ENCODE measurements at places on chromosomes 4 and X.

- no peak for DNase-seq
Measured at GRCh38 chrX:56932106-56932505, 63.2 kb downstream of the SPIN3 start.

DNA sequence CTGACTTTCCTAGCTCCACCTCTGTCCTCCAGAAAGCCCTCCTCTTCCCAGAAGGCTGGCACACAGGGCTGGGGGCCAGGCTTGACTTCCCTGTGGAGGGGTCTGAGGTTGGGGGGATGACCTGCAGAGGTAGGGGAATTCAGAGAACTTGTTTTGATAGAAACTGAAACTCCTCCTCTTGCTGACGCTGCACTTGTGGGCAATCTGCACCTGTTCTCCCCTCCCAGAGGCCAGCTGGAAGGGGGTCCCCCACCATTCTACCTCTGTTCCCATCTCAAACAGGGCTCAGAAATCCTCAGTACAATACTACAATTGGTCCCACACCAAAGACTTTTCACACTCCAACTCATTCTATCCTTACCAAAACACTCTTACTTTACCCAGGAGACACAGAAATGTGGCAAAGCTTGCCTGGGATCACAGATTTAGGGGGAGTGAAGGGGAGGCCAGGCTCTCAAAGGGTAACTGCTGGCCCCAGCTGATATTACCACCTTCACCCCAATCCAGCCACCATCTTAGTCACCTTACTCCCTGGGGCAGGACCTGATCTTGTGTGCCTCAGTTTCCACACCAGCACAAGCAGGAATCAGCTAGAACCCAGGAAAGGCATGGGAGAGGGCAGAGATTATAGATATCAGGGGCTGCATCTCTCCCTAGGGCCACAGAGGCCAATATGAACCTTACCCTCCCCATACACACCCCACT, 18.5 kb downstream of the OTUD5 start:
- peak; percentile 61 for DNase-seq

- DNase-seq = no peak
Measured at GRCh38 chr4:72571337-72571736, 2.3 kb upstream of the ADAMTS3 start.

GRCh38 chrX:773292-774025, 142.9 kb downstream of the SHOX start:
- DNase-seq = no peak

GRCh38 chr4:102819588-102820365, 7.6 kb downstream of the UBE2D3 start:
- DNase-seq = no peak

DNA sequence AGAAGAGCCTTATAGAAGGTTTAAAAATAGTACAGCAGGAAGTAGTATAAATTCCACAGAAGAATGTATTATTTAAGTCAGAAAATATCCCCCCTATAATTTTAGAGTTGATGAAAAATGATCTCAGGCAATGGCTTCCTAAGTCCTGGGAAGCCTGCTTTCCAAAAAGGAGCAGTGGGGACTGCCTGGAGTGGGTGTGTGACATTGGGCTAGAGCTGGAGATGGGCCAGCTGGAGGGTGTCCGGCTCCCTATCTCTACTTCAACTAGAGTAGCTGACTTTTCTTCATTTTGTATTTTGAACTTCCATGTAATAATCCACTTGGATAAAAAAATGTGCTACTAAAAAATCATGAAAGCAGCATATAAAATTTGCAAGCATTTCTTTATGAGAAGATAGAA, 253.9 kb downstream of the ANK2 start:
- no peak for DNase-seq

GRCh38 chr4:47667552-47667951, 170.3 kb downstream of the CORIN start:
- DNase-seq = no peak

GRCh38 chr4:139786494-139787354, 121.1 kb downstream of the MGST2 start:
- DNase-seq = no peak

DNA sequence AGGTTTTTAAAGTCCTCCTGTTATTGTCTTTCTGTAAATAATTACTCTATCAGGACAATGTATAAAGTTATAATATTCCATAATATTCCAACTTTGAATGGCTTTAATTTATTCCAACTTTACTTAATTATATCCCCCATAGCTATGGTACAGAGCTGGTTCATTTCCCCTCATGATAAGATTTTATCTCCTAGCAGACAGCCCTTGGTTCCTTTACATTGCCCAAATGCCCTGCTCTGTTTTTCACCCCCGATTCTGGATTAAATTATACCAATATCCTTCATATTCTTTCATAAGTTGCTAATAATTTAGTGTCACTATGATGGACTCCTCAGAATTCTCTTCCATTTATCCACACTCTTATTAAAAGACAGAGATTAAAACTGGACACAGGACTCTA, 340.5 kb downstream of the MAPK10 start:
- DNase-seq = no peak

DNA sequence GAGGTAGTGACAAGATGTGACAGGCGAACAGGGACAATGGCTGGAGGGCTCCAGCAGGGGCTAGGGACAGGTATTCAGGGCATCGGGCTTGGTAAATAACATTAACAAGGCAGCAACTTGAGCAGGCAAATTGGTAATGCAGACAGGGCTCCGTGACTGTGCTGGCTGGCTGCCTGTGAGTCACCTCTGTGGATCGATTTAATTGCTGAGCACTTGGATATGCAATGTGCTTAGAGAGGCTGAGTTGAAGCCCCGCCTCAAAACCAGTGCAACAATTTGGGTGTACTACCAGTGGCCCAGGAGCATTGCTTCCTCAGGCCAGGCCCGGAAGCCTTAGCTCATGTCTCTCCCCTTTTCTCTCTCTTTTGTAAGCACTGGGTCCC, 19.5 kb downstream of the CNGA2 start:
- DNase-seq = no peak

- DNase-seq = no peak
Measured at GRCh38 chrX:149831473-149831872, 49.5 kb upstream of the MAGEA8 start.

DNA sequence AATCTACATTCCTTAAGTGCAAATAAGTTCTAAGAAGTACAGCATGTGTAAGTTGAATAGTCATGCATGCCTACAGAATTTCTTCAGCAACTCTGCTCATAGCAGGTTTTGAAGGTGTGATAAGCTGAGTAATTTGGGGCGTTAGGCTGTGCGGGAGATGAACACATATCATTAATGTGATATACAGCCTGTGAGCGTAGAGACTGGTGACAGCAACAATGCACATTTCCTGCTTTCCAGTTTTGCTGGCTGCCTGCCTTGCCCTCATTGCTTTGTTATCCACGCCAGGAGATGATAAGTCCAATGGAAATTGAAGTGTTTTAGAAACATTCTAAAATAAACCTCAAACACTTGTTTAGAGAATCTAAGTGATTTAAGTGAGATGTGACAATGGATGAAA, 1709.4 kb downstream of the ARAP2 start:
- no peak for DNase-seq

GRCh38 chr4:8200302-8200975, 1.3 kb downstream of the SH3TC1 start:
- DNase-seq = no peak

- no peak for DNase-seq
Measured at GRCh38 chrX:40843643-40844042, 108.3 kb upstream of the MED14 start.

DNA sequence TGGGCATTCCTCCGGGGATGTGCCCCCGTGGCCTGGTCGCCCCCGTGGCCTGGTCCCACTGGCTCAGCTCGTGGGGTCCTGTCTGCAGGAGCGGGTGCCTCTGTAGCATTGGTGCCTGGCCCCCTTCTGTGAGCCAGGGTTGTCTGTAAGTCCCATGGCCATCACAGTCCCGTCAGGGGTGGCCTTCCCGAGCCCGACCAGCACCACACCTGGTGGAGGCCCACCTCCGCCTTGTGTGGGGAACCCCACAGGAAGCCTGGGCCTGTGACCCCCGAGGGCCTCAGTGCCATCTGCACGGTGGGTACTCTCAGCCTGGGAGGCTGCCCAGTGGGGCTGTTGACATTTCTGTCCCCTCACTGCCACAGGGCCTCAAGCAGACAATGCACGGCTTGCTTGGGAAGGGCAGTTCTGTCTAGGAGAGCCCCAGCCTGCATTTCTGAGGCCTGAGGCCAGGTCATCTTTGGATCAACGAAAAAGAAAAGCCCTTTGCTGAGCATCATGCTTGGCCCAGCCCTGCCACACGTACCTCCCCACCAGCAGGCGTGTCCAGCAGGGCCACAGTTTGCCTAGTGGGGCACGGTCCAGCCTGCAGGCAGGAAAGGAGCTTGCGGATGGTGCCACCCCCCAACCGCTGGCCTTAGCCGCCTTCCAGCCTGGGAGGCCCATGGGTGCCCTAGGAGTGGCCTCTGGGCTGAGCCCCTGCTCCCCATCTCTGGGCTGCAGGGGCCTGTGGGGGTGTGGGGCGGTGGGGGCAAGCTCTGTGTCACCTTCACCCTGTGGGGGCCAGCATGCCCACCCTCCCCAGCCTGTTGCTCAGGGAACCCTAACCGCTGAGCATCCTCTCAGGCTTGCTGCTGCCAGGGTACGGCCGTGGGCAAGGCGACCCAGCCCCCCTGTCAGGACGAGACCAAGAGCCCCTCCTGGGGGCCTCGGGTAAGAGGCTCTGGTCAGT, 23.2 kb downstream of the NKX1-1 start:
- no peak for DNase-seq

- no peak for DNase-seq
Measured at GRCh38 chr4:85769009-85769408, 294.1 kb downstream of the ARHGAP24 start.

DNA sequence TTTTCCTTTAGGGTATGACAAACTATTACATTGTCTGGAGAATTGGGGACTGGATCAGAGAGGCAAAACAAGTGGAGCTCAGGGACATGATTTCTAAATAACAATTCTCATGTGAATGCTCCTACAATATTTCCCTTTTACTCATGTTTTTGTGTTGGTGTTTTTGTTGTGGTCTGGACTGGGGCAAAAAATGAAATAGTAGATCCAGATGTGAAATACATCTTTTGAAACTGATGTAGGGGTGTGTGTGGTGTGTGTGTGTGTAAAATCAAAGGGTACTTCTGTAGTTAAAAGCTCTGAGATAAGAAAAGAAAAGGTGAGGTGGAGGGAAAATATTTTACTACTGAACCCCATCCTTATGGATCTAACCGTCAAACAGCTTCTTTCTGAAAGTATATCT, 188.4 kb upstream of the RPL34 start:
- DNase-seq = no peak

GRCh38 chr4:12911750-12912358, 572.3 kb downstream of the RAB28 start:
- no peak for DNase-seq

- DNase-seq = no peak
Measured at GRCh38 chrX:132750331-132751062, 207.9 kb downstream of the HS6ST2 start.

DNA sequence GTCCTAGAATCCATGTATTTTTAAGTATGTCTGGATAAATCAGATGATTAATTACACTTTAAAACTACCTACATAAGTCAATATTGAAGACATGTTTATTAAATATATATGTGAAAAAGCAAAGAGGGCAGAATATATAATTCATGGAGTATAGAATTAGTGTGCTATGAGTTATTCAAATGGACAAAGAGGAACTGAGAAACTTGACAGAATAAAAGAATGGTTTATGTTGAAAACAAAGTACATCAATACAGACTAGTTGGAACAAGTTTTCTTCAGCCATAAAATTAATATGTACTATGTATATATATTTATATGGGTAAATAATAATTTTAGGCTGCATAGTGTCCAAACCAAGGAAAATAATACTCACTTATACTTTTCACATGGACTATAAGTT, 173.5 kb downstream of the NPFFR2 start:
- DNase-seq = no peak

GRCh38 chr4:151853034-151853433, 92.2 kb upstream of the GATB start:
- DNase-seq = no peak

DNA sequence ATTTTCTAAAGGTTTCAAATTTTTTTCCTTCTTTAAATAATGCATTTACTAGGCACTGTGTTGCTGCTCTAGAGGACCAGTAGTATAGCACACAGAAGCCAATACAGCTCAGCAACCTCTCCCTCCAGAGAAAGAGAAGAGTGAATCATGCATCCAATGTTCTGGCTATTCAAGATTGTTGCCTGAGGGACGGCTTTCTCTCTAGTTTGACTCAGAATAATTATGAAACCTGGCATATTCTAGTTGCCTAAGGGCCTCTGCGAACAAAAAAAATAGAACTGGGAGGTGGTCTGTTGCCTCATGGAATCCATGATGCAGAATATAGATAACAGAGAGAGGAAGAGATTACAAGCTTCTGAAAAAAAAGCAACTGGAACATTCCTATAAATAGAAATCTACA, 1233.3 kb upstream of the PABPC4L start:
- no peak for DNase-seq

DNA sequence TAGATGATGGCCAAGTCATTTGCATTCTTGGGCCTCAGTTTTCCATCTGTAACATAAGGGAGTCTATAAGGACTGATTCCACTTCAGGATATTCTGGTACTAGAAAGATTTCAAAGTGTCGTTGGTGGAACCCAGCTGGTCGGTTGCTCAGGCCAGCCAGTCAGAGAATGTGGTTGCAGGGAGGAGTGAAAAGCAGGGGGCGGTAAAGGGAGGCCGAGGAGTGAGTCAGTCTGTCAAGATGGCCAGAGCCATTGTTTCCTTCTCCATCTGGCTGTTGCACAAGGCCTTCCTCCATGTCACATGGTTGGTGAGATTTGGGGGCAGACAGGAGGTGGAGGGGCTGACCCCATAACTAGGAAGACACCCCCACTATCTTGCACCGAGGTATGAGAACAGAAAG, 38.2 kb downstream of the STARD8 start:
- no peak for DNase-seq

GRCh38 chr4:43835869-43836268, 612.7 kb downstream of the KCTD8 start:
- DNase-seq = no peak

GRCh38 chrX:1727531-1728027, 112.7 kb downstream of the ASMT start:
- DNase-seq = no peak

DNA sequence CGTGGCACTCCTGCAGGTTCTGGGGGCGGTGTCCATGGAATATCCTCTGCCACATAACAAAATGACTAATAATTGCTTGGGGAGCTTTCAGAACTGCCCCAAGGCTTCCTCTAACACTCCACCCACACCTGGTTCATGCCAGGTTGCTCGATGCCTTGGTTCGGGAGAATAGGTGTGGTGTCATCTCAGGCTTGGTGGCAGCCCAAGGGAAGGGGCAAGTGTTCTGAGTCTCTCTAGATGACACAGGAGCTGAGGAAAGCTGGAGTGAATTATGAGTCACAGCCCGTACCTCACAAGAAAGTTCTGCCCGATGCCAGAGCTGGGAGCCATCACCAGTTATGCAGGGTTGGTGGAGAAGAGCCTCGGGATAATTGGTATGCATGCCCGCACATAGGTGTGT, 14.7 kb downstream of the FTSJ1 start:
- DNase-seq = no peak

All from activated gamma-delta T cell treated with anti-CD3 and anti-CD28 coated beads, Interleukin-2, amount 50 U/mL, for 16 hours (primary cell).